ENCODE measurements at places on chromosomes 13 and 19. TPM values are rescaled to one million over a fixed set of nuclear protein-coding genes. Genes with fewer than 3 reads are reported as not detected.

Gene NAXD
- 17.7 TPM for total RNA-seq

Gene FOSB
- 15.1 TPM for total RNA-seq

Gene TMPRSS9
- total RNA-seq: 0.08 TPM

Gene ADGRE3
- total RNA-seq: not detected
